ENCODE measurements at places on chromosomes 2 and 18.

DNA sequence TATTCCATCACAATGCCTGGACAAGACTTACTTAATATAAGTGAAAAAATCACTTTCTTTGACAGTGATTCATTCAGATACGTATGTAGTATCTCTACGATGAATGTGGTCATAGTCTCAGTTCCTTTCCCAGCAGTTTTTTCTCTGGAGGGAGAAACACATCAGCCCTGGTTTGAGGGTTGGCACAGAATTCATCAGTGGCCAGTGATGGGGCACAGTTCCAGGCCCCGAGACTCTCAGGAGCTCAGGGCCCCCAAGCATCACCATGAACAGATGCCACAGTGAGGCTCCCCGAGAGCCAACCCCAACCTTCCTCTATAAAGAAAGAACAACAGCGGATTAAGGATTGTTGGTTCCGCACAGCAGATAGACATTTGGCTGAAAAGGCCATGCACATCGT lies 12.5 kb downstream of the PRKAG3 start:
- DNase-seq, result no peak

- no peak for DNase-seq
Measured at GRCh38 chr2:218229239-218229638, 12.2 kb downstream of the ARPC2 start.

DNA sequence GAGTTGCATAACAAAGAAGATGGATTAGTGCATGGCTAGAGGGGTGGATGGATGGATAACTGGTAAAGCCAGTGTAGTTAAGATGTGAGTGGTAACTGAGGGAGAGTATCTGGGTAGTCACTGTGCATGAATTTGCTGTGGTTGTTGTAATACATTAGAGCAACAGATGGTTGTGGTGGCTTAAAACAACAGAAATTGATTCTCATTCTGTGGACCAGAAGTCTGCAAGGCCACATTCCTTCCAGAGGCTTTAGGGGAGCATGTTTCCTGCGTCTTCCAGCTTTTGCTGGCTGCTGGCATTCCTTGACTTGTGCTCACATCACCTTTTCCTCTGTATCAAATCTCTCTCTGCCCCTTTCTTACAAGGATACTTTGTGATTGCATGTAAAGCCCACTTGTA lies 155.4 kb downstream of the ASB1 start:
- no peak for DNase-seq

- DNase-seq, result no peak
Measured at GRCh38 chr2:63048367-63049171, 2.1 kb upstream of the OTX1 start.

DNA sequence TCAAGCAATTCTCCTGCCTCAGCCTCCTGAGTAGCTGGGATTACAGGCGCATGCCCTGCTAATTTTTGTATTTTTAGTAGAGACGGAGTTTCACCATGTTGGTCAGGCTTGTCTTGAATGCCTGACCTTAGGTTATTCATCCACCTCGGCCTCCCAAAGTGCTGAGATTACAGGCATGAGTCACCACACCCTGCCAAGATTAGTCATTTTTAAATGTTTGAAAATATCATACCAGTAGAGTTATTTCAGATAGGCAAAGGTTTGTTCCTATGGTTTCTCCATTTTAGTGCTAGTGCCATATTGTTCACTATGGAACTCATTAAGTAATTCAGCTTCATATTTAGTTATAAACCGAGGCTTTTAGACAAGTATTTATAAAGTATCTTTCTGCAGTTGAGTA lies 52.3 kb downstream of the HIBCH start:
- DNase-seq, result no peak

- DNase-seq, result no peak
Measured at GRCh38 chr18:9766076-9766481, 58.0 kb downstream of the RAB31 start.

GRCh38 chr2:227996366-227996765 lies 124.9 kb downstream of the DAW1 start:
- DNase-seq, result no peak

DNA sequence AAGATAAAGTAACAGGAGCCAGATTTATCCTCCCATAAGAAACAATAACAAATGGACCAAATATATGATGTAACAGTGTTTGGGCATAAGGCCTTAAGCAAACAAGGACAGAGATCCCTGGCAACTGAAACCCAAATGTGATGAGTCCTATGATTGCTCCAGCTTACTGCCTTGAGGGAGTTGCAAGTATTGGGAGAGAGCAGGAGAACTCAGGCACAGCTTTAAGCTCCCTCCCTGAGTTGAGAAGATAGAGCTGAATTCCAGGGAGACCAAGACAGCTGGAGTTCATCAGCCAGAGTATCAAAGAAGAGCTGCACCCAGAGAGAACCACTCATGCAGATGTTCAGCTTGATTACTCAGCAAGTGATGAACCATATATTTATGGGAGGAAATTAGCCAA lies 814.5 kb upstream of the RAB6C start:
- DNase-seq, result no peak

DNA sequence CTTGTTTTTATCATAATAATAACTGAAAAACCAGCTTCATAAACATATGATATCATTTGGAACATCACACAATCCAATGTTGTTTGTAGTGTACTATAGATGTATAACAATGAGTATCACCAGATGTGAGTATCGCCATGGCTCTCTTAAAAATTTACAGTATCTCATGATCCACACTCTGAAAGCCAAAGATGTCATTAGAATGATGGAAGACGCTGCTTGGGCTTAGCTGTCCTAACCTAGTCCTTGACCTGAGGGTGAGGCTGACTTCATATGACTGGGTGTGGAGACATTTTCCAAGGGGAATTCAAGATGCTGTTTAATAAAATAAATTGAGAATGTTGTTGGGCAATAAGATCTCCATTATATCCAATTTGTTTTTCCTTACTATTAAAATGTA lies 242.6 kb downstream of the RIT2 start:
- no peak for DNase-seq

GRCh38 chr2:9697909-9698308 lies 67.1 kb upstream of the YWHAQ start:
- no peak for DNase-seq

GRCh38 chr2:23041443-23041842 lies 343.5 kb upstream of the KLHL29 start:
- DNase-seq, result no peak

- no peak for DNase-seq
Measured at GRCh38 chr2:143140864-143141661, 11.8 kb downstream of the ARHGAP15 start.

DNA sequence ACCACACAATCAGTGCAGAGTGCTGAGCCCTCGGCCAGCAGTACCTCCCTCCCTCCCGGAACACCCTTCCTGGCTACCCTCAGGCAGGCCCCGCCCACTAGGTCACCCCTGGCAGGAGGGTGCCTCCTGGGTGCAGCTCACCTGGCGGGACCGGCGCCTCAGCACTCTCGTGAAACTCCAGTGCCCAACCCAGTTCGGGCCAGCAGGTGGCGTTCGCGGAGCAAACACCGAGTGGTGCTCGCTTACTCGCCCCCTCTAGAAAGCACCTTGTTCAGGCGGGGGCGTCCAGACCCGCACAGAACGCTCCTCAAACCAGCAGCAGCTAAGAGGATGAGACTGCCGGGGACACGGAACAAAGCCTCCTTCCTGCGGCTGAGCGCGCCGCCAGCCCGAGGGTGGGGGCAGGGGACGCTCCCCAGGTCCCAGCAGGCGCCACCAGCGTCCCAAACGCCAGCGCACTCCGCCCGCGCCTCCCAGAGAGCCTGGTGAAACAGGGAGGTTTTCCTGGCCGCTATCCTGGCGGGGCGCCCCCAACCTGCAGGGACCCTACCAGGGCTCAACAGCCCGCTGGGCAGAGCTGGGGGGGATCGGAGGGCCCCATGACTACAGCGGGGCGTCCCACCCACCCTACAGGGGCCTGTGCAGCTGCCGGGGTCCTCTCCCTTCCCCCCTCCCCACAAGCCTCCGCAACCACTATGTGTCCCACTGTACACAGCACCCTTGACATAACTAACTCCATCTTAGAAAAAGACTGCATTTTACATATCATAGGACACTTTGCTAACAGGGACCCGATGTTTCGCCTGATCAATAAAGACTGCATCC lies 44.7 kb downstream of the MRPS5 start:
- DNase-seq, result peak; percentile 88

- no peak for DNase-seq
Measured at GRCh38 chr2:133561045-133561852, 7.0 kb downstream of the NCKAP5 start.

- no peak for DNase-seq
Measured at GRCh38 chr18:50373561-50374219, 1.2 kb upstream of the SKA1 start.

- no peak for DNase-seq
Measured at GRCh38 chr2:190938771-190939335, 58.2 kb downstream of the GLS start.

DNA sequence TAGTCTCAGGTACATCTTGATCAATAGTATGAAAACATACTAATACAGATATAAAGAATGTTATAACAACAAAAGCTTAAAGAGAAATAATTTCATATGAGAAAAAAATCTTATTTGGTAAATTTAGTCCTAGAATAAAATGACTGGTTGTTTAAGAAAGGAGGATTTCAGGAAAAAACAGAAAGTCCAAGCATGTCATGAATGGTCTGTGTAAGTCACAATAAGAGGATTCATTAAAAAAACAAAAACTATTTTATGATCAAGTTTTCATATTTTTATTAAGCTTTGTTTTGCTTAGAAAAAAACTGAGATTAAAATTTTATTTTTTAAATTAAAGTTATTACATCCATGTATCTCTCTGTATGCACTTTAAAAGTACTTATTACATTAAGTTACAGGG lies 353.9 kb upstream of the SPHKAP start:
- no peak for DNase-seq

GRCh38 chr2:72118951-72119350 lies 28.7 kb downstream of the CYP26B1 start:
- DNase-seq, result no peak

DNA sequence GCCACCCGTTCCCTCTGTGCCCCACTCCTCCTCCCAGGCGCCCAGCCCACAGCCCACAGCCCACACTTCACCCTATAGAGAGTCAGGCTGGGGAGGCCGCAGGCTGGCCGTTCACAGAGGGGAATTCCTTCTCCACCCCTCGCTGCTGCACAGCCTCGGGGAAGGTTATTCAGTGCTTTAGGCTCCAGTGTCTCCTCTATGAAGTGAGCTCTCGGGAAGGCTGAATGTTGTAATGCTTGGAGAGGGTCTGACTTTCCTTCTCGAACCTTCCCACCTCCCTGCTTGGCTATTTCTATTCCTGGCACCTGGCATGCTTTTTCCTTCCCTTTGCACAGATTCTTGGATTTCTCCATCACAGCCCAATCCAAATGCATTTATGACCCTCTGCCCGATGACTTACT lies 62.5 kb upstream of the SMAD7 start:
- DNase-seq, result peak; percentile 12
